Activated CD4-positive, alpha-beta T cell treated with anti-CD3 and anti-CD28 coated beads, Interleukin-2, Interleukin-4, amounts not matched to agents 100 ng/mL and 50 ng/mL, durations not matched to agents 16 hours and 8 hours (primary cell): ENCODE measurements at places on chromosomes 4 and X.
A peak's percentile ranks its signal among the peaks of the same experiment; 100 is the strongest.

- DNase-seq, result no peak
These were observed 19.9 kb downstream of the MAN2B2 start for GRCh38 chr4:6594826-6595355.

DNA sequence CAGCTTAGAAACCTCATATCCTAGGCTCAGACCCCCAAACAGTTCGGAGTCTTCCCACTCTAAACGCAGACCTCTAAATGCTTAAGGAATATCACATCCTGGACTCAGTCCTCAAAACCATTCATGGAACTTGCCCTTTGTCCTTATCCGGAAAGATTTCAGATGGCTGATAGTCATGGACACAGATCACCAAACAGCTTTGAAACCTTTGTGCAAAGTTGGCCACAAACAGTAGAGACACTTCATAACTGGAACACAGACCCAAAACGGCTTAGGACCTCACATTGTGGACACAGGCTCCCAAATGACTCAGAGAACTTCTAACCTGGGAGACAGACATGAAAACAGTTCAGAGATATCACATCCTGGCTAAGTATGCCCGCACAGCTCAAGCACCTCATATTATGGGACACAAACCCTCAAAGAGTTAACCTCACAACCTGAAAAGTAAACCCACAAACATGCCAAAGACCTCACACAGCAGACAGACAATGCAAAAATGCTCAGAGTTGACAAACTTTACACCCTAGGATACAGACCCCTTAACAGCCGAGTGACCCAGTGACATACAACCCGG lies 15.5 kb downstream of the SUV39H1 start:
- no peak for DNase-seq

- DNase-seq, result no peak
These were observed 38.1 kb downstream of the FGFRL1 start for GRCh38 chr4:1049591-1049905.

DNA sequence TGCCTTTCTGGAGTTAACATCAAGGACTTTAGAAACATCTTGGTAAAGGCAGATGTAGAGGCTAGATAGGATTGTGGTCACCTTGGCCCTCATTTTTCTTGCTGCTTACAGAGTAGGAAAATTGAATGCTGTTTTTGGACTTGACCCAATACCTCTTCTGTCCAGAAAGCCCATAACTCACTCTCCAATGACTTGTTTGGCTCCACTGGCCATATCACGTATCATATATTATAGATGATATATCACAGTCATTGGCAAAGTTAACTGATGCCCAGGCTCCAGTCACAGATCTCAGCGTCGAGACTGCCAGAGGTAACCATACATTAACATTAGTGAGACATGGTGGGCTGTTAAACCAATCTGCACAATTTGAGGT lies 88.1 kb upstream of the PLAC1 start:
- DNase-seq, result no peak

DNA sequence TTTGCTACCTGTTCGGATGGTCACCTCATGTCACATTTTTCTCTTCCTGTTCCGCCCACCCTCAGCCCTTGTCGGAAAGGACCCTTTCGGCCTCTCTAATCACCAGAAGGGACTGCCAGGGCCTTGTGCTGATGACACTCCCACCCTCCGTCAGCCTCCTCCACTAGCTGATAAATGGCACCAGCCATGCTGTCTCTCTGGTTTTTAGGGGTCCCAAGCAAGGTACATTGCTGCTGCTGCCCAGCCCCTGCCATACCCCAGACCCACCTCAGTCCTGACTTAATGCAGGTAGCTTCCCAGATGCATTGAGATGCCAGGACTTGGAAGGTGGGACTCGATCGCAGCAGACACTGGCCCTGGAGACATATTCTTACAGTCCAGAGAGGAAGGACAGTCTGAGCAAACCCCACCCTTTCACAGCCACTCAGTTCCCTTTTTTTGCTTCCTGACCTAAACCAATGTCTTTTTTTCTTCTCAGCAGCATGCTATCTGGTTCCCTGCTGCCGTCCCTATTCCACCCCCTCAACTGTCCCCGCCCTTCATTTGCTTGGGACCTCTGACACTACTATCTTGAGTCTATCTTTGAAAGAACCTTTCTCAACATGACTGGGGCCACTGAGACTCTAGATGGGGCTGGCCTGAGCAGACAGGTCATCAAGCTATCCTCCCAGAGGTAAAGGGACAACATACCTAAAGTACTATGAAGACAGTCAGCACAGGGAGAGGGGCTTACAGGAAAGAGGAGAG lies at the start of gene BTK:
TSS of gene BTK (minus strand) at position 397 of the 747 bp plus-strand sequence. CDS start 10,907 bp downstream, outside the sequence.
- DNase-seq, result no peak

- no peak for DNase-seq
These were observed 79.5 kb upstream of the ATP6AP2 start for GRCh38 chrX:40501164-40501855.

GRCh38 chr4:171142639-171143038 lies 670.6 kb upstream of the GALNTL6 start:
- DNase-seq, result no peak

- no peak for DNase-seq
These were observed 156.3 kb upstream of the NOCT start for GRCh38 chr4:138859254-138859653.

DNA sequence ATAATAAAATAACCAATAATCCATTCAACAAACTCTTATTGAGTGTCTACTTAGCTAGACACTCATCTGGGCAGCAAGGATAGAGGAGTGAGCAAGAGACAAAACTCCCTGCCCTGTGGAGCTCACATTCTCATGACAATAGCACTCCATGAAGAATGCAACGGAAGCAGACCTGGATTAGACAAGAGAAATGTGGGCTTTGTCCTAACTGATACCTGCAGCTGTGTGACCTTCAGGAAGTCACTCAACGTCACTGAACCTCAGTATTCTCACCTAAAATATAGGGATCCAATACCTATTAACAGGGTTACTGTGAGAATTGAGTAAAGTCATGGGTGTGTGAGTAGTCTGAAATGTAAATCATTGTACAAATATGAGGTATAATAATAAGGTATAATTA lies 61.2 kb downstream of the NDNF start:
- DNase-seq, result no peak

DNA sequence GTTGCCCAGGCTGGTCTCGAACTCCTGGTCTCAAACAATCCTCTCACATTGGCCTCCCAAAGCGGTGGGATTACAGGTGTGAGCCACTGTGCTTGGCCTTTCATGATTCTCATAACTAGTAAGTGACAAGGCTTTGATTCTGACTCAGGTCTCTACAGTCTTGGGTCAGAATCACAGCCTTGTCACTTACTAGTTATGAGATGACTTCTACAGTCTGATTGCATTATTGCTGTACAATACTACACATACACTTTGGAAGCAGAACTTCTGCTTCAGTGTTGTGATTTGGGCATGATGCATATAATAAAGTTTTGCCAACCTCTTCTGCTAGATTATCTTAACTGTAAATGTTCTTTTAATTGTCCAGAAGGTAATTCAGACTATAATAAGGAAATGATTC lies 123.3 kb downstream of the KDM6A start:
- DNase-seq, result peak; percentile 53

- DNase-seq, result no peak
These were observed 137.5 kb upstream of the ANXA3 start for GRCh38 chr4:78414116-78414515.

DNA sequence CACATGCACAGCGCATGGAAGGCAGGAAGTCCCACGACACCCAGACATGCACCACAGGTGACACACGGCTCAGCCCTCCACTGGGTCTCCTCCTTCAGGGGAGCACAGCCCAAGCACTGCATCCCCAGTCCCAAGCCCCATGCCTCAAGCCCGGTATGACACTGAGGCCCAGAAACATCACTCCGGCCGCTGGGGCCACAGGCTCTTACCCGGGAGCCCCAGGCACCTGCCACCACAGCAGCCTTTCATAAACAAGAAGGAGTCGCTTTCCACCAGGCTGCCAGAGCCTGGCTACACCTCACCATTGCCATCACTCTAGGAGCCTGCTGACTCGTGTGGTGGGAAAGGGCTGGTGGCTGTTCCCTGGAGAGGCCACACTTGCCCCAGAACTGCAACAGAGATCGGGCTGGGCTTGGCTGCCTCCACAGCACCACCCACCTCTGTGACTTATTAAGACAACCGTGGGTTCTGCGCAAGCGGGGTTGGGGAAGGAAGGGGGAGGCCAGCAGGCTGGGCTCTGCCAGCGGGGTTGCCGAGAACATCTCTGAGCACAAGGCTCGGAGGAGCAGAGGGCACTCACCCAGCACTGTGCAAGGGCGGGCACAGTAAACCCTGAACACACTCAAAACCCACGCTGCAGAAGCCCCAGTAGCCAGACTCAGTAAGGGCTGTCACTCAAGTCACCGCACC lies 4.5 kb downstream of the HAUS7 start:
- DNase-seq, result no peak

DNA sequence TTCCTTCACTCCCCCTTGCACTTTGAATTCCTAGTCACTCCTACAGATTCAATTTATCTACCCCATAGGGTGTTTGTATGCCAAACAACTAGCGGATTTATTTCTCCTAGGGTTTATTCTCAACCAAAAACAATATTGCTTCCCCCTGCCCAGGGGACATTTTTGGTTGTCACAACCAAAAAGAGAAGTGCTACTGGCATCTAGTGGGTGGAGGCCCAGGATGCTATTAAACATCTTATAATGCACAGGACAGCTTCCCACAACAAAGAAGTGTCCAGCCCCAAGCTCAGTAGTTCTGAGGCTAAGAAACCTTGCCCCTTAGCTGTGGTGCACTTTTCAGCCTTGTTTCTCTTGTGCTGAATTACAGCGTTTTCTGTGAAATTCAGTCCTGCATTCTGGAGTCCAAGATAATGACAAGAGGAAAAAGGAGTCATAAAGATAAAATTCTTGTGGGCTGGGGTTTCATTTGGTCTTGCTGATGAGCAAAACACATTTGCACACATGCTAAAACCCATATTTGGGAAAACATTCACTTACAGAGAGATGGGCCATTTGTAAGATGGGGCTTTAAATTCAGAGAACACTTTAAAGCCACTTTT lies 11.2 kb upstream of the SYTL4 start:
- DNase-seq, result no peak

- DNase-seq, result peak; percentile 3
These were observed 30.9 kb upstream of the HSD17B13 start for GRCh38 chr4:87353592-87353991.

DNA sequence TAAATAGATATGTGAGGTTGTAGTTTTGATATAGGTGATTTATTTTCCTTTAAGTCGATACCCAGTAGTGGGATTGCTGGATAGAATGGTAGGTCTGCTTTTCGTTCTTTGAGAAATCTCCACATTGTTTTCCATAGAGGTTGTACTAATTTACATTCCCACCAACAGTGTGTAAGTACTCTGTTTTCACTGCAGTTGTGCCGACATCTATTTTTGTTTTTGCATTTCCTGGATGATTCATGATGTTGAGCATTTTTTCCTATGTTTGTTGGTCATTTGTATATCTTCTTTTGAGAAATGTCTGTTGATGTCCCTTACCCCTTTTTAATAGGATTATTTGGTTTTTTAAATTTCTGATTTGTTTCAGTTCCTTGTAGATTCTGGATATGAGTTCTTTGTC lies 120.7 kb downstream of the NAA11 start:
- no peak for DNase-seq
